NCI-H1694 treated with DMSO at 0.1 percent for 48 hours (cell line): ENCODE measurements at places on chromosomes 5 and 9.

DNA sequence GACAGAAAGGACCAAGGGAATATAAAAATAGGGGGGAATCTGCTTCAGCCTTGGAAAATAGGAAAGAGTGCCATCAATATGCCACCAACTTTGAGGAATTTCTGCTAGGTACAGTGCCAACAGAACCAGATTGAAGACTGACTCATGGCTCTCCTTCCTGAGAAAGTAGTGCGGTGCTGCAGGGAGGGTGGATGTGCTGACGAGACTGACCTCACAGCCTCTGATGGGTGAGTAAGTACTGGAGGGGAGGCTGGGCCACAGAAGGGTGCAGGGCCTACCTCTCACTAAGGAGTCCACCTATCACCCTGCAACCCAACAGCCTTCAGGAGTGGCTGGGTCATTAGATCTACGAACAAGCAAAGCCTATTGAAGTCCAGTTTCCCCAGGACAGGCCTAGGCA lies 187.6 kb downstream of the GABBR2 start:
- no peak for DNase-seq

GRCh38 chr5:140402258-140403074 lies 833 bp downstream of the ANKHD1 start:
- DNase-seq = peak; percentile 11

GRCh38 chr9:121573717-121574485 lies 74.3 kb upstream of the GGTA1 start:
- DNase-seq = no peak

GRCh38 chr9:109499093-109499630 lies 1.1 kb upstream of the PTPN3 start:
- DNase-seq = no peak
